Stimulated activated CD8-positive, alpha-beta memory T cell treated with anti-CD3 and anti-CD28 coated beads, Interleukin-7, amount 100 ng/mL, for 1 hour (primary cell): ENCODE measurements at places on chromosomes 2 and 18.

- DNase-seq: no peak
These were observed 28.9 kb downstream of the SPIRE1 start for GRCh38 chr18:12628706-12629702.

DNA sequence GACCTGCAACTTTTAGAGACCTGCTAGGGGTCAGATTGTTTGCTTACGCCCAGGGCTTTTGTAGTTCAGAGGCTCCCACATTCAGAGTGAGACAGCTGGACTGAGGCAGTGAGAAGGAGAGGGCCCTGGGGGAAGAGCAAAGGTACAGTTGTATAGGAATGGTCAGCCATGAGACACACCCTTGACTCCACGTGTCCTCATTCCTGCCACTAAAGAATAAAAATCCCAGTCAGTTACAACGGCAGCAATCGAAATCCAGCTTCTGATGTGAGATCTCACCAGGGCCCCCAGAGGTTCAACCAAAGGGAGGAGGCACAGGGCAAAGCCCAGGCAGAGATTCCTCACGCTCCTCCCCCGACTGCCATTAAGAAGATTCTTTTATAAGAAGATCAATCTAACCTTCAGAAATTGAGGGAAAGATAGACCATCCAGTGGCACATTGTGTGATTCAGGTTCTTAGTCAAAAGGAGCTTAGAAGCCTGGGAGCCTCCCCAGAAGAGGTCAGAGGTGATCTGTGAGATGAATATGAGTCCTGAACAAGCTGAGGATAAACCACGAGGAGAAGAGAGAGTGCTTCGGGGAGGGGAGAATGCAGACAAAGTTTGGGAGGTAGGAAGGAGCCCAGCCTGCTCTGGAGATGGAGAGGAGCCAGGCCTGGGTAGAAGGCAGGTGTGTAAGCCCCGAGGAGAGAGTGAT is 317.0 kb downstream of the CYP26B1 start:
- DNase-seq: no peak

- no peak for DNase-seq
These were observed 2.1 kb downstream of the MDH1 start for GRCh38 chr2:63590626-63591408.

DNA sequence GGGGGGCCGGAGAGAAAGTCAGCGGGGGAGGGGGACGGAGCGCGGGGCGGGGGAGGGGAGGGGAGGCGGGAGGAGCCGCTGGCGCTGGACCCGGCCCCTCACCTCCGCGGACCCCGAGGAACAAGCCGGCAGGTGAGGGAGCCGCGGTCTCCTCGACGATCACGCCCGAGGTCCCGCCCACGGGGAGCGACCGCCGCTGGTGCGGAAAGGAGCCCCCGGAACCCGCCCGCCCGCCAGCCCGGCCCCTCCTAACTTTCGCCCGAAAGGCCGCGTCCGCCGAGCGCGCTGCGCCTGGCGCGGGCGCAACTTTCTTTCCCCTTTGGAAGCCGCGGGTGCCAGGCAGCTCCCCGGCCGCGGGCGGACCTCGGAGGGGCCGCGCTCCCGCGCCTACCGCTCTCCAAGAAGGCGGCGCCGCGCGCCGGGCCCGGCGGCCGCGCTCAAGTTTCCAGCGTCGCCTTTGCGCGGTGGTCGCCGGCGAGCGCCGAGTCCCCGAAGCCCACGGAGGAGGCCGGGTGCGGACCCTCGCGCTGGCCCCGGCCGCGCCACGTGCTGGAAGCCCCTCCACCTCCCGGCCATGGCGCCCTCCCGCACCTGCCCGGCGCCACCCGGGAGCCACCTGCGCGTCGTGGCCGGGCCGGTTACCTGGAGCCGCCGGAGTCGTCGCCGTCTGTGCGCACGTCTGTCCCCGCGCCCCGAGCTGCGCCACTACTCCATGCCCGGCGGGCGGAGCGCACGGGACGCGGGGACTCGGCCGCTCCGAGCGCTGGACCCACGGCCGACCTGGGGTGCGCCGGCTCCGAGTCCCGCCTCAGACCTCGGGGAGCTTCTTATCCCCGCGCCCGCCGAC is at the start of gene ALKAL2:
TSS of gene ALKAL2 (minus strand) at position 181 of the 847 bp plus-strand sequence. CDS start 256 bp downstream, outside the sequence.
- DNase-seq: no peak

DNA sequence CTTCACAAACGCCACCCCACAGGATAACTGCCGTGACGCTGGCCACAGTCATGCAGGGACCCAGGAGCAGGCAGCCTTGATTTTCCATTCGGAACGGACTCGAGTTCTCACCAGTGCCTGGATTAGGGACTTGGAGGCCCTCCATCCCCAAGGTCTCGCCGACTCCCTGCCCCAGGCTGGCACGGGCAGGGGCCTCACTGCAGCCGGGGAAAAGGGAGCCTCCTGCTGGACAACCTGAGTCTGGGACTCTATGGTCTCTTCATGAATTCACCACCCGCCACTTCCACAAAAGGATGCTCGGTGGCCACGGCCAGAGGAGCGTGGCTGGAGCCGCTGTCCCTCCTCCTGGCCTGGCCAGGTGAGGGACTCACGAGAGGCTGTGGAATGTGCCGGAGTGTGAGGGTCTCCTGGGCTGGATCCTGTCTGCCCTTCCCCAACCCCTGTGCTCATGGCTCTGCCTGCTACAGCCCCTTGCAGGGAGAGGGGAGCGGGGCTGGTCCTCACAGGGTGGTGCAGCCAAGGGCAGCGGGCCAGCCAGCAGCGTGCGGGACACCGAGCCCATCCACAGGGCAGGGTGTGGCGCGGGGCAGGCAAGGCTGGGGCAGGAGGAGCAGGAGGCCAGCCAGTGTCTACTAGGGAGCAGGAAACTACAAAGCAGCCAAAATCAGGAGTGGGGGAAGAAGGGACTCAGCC is 42.3 kb downstream of the AQP12A start:
- no peak for DNase-seq

DNA sequence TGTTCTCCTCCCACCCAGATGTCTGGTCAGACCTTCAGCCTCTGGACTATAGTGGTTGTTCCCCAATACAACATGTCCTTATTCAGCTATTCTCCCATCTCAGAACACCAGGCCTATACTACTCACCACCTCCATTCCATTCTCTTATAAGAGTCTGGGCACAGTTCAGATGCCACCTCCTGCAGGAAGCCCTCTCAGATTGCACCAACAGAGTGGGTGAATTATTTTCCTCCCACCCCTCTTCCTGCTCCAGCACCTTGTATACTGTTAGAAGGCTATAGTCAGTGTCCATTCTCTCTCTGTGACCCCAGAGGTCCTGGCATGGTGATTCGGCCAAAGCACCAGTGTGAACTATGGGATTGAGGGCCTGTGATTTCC is 204.6 kb downstream of the GLI2 start:
- no peak for DNase-seq

- DNase-seq: no peak
These were observed 379.4 kb upstream of the FAM98A start for GRCh38 chr2:33978471-33978870.

GRCh38 chr2:28293416-28293815 is 99.2 kb upstream of the FOSL2 start:
- DNase-seq: no peak

DNA sequence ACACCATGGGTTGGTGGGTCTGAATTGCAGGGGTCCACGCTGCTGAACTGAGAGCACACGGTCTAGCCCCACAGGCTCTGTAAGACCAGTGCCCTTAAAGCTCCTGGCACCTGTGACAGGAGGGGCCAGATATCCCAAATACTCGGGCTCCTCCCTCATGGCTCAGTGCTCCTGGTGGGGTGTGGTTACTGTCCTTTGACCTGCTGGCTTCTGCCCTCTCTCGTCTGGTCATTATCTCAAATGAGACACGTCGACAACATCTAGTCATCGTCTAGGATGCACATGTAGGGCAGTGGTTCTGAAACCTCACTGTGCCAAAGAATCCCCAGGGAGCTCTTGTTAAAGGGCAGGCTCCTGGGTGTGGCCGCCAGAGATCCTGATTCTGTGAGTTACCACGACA is 258.4 kb downstream of the LOXHD1 start:
- no peak for DNase-seq

- no peak for DNase-seq
These were observed 1.2 kb downstream of the GATA6 start for GRCh38 chr18:22170421-22171257.

DNA sequence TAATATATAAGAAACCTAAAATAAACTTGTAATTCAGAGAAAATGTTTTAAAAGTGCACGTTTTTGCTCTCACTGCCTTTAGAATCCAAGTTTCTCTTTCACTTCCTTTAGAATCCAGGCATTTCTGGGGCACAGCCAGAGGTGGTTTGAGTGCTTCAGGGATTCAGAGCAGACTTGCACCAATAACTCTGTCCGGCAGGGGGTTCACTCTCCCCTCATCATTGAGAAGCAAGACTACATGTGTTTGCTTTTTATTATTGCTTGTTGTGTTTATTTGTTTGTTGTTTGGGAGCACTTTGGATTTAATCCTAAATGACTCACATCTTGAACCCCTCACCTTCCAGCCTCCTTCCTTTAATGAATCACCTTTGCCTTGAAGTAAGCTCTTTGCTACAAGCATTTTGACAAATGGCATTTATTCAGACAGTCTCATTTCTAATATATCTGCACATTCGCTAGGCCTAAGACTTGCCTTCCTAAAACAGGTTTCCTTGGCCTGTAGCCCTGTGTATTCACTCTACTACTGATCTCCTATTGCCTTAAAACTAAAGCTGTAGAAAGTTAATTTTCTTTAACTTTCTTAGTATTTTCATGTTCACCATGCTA is 233.5 kb upstream of the ATP5MC3 start:
- DNase-seq: no peak

GRCh38 chr2:17754773-17755425 is 961 bp downstream of the GEN1 start:
- no peak for DNase-seq

- DNase-seq: no peak
These were observed 157.3 kb upstream of the MMADHC start for GRCh38 chr2:149744865-149745264.

DNA sequence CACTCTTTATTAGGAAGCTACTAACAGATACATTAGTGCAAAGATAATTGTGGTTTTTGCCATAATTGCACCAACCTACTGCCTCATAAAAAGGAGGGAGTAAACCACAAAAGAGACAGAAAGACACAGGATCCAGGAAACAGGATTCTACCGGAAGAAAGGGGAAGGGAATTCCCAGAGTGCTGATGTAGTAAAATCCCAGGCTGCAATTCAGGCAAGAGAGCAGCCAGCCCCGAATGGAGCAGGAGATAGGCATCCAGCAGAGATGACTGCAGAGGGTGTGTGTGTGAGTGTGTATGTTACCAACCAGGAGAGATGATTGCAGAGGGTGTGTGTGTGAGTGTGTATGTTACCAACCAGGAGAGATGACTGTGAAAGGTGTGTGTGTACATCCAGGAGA is 84.4 kb downstream of the KCNS3 start:
- DNase-seq: no peak

- no peak for DNase-seq
These were observed 41.3 kb downstream of the FSHR start for GRCh38 chr2:49113046-49113445.

- no peak for DNase-seq
These were observed 228.0 kb downstream of the ATAD2B start for GRCh38 chr2:23698721-23699579.

GRCh38 chr2:132871831-132872230 is 201.8 kb upstream of the LYPD1 start:
- no peak for DNase-seq

DNA sequence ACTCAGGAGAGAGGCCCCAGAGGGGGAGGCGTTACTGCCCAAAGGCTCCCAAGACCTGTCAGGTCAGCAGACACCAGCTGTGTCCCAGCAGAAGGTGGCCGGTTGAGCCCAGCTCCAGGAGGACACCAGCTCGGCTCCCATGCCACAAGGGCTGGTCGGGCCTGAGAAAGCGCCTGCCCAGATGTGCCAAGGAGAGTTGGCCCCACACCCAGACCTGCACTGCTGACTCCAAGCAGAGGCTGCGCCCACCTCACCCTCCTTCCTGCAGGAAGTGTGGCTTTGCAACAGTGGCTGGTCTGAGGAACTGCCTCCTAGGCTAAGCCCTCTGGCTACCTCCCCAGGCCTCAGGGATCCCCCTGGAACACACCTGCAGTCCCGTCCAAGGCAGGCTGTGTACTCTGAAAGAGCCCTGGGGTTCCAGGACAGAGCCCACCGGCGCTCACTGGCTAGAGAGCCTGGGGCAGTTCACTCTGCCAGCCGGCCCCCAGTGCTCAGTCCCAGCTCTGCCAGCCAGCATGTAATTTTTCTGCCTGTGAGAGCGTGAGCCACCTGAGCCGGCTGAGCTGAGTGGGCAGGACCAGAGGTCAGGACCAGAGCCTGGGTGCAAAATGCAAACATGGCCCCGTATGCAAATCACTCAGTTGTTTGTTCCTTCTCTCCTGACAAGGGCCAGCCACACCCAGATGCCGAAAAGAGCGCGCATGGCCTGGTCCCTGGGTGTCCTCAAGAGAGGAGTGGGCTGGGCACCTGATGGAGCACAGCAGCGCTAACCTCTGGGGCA is 36.9 kb upstream of the PTMA start:
- no peak for DNase-seq

DNA sequence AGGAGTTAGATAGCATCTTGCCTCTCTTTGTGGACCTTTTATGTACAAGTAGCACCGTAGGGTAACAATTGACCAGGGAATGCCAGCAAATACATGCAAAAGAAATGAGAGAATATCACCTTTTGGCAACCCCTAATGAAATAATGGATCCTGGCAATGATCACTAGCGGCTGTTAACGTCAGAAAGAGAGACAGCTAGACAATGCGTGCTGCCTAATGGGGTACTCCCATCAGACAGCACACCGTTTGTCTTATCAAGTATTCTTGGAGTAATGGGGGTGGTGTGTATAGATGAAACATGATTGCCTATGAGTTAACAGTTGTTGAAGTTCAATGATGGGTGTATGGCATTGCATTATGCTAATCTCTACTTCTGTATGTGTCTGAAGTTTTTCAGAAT is 1.6 kb downstream of the ELAC1 start:
- DNase-seq: no peak

DNA sequence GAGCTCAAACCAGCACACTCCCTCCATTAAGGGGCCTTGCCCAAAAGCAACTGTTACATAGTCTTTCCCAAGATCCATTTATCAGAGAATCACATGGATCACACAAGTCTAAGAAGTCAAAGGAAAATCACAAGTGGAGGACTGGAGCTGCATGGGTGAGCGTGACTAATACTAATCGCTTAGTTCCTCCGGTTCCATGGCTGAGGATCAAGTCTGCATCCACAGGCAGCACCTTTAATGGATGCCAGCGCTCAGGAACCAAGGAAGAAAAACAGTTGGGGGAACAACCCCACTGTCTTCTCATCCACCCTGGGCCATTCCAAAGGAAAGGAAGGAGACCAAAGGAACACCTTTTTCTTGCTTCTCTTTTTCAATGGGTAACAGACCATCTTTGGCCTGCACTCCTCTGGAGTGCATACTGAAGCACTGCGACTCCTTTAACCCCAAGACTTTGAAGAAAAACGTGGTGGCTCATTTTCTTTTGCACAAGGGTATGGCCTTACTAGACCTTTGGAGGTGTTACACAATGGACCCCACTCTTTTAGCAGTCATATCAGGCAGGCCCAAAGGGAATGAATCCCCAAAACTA is 9.2 kb upstream of the WDR33 start:
- DNase-seq: no peak
